ENCODE measurements at places on chromosomes 11 and 22.
A peak's percentile ranks its signal among the peaks of the same experiment; 100 is the strongest.

- DNase-seq: no peak
Observed at GRCh38 chr11:88295028-88295427, 42.5 kb downstream of the CTSC start.

GRCh38 chr11:3229673-3230630 is 2.3 kb downstream of the MRGPRE start:
- no peak for DNase-seq

DNA sequence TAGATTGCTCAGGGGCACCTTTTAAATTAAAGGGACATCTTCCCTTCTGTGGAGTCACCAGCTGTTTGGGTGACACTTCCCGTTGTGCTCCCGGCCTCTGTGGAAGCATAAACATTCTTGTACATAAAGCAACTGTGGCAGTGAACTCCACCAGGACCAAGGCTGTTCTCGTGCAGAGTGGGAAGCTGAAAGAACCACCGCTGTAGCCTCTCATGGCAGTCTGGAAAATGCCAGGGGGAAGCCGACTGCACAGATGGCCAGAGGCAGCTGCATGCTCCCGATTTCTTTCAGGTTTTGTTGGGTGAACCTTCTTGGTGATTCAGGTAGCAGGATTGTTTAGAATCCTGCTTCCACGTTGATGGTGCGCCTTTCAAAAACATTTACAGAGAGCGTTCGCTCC is 10.3 kb downstream of the UBASH3B start:
- no peak for DNase-seq

- DNase-seq: no peak
Observed at GRCh38 chr11:79291948-79292347, 148.9 kb downstream of the TENM4 start.

DNA sequence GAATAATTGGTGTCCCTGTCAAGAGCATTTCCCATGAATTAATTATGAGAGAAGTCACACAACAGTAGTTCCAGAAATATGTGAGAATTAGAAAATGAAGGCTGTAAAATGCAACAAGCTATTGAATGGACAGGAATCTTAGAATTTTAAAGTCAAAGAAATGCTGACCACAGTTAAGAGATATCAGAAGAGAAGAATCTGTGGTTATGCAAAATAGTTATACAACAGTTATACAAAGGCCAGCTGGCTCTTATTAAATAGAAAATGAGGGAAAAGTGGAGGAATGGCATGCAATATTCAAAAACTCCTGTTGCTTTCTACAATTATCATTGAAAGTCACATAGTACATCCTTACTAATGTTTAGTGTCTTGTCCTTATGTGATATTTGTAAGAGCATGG is 27.4 kb downstream of the CASP12 start:
- no peak for DNase-seq

DNA sequence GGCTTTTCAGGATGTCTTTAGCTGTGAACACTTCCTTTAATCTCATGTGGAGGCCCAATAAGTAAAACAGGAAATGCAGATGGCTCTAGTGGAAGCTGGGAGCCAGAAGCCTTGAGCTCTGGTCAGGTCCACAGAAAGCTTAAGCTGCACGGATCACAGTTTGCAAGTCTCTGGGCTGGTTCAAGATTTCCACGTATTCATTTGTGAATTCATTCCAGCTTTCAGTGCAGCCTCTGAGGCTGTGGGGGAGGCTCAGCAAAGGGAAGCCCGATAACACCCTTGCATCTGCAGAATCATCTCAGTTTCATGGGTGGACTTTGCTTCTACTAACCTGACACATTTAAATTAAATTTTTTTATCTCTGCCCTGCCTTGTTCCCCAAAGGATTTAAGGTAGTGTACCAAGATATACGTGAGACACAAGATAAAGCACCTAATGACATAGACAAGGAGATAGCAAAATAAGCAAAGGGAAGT is 65.6 kb downstream of the ISX start:
- DNase-seq: no peak

DNA sequence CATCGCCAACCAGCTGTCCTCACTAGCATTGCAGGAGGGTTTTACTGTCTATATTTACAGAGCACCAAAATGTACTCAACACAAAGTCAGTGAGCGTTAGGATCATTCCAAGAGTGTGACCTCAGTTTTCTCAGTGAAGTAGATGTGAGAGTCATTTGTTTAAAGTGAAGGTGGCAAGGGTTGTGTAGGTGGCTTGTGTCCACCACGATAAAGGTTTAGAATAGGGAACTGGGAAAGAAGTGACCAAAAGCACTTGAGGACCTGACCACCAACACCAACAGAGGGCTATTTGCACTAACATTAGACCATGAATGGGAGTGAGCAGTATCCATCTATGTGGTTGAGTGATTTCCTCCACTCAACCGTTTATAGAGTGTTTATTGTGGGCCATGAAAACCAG is 152.5 kb upstream of the POU2AF2 start:
- no peak for DNase-seq

GRCh38 chr22:36478966-36479365 is 2.5 kb downstream of the TXN2 start:
- DNase-seq: no peak

GRCh38 chr11:70688142-70688541 is 289.8 kb downstream of the CTTN start:
- no peak for DNase-seq

DNA sequence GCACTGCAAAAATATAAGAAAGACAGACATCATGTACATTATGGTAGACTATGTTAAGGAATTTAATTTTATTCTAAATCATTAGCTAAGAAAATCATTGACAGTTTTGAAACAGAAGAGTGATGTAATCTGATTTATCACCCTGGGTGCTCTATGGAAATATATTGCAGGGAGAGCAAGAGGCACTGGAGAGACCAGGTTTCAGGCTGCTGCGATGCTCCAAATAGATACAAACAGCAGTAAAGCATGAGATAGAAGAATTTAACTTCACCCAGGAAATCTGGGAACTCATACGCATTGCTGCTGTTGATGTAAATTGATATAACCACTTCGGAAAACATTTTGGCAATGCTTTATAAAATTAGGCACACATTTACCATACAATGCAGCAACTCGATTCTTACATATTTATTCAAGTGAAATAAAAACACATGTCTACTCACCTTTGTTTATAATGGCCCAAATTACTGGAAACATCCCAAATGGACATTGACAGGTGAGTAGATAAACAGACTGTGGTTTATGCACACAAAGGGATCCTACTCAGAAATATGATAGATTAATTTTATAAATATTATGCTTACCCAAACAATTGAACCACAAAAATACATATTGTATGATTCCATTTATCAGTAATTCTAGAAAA is 535.1 kb upstream of the CHORDC1 start:
- DNase-seq: no peak

- DNase-seq: no peak
Observed at GRCh38 chr11:1194231-1194976, 28.5 kb upstream of the MUC5B start.

- no peak for DNase-seq
Observed at GRCh38 chr22:44357296-44357965, 44.7 kb upstream of the SHISAL1 start.

GRCh38 chr22:38444783-38445182 is 10.2 kb downstream of the KCNJ4 start:
- DNase-seq: no peak

GRCh38 chr22:46458525-46458924 is 78.9 kb downstream of the CELSR1 start:
- DNase-seq: no peak

- DNase-seq: no peak
Observed at GRCh38 chr11:109961261-109961660, 131.9 kb upstream of the ZC3H12C start.

DNA sequence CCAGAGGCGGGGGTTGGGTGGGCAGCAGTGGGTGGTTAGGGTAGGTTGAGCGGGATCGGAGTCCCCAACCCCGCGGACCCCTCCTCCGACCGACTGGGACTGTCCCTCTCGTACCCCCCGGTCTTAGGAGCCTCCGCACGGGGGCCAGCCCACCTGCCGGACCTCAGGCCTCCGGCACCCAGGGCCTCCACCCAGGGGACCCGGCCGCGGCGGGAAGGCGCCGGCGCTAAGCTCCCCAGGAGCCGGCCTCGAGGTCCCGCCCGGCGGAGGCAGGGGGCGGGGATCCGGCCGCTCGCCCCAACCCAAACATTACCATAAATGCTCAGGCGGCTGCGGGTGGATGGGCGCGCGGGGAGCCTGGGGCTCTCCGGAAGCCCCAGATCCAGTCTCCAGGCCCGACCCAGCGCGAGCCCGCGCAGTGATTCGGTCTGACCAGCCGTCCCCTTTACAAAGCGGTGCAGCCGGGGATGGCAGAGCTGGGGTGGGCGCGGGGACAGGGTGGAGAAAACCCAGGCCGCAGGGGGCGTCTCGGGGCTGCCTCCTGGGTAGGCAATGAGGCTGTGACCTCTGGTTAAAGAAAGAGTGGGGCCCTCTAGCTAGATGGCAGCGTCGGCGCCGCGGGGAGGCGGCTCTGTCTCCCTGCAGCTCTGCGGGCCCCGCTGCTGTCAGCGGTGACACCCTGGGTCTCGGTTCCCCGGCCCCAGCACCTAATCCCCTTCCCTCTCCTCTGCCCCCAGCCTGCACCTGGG is 4.0 kb upstream of the MCAM start:
- peak; percentile 79 for DNase-seq

DNA sequence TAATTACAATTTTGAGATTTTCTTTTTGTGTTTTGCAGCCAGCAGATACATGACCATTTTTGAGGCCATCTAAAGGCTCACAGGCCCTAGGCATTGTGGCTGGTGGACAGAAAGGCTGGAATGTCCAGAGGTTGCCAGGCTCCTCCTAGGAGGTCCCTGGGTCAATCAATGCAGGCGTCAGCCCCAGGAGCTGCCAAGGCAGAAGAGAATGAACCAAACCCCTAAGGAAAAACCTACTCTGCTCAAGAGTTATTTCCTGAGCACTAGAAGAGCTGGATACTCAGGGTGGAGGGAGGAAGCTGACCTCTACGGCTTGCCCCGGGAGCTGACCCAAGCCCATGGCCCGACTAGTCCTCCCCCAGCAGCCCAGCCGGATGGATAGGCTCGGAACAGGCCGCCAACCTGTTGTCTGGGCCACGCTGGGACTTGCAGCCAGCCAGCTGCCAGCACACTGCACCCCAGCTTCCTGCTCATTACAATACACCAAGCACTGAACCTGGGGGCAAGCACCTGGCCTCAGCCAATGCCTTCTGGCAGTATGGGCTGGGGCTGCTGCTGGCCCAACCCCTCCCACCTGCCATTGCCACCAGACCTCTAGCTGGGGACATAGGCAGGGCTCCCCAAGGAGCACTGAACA is 5.7 kb upstream of the SCGB1A1 start:
- no peak for DNase-seq

DNA sequence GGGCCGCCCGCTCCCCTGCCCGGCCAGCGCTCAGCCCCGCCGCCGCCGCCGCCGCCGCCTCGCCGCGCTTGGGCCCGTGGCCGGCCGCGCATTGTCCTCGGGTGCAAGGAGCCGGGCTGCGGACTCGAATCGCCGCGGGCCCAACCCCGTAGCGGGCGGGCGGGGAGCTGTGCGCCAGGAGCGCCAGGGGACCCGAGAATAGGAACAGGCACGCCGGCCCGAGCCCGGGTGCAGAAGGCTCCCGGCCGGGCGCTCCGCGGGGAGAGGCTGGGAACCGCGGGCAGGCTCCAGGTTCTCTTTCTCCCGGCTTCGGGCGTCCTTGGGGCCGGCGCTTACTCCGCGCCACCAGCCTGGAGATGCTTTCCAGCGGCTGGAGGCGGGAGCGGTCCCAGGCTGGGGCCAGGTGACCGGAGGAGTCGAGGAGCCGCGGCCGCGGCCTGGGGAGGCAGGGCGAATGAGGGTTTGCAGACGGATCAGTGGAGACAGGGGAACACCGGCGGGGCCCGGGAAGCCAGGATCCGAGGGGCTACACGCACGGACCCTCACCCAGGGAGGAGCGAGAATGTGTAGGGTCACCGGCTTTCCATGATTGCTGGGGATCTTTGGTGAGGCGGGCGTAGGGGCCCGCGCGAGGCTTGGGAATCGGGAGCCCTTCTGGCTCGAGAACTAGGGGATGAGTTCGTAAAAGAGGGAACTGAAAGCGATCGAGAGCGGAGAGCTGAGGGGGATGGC is 726 bp downstream of the PKNOX2 start:
- DNase-seq: no peak

- no peak for DNase-seq
Observed at GRCh38 chr11:34134765-34135164, 29.3 kb downstream of the NAT10 start.

GRCh38 chr22:37566903-37567798 is 6.9 kb downstream of the CDC42EP1 start:
- DNase-seq: peak; percentile 93

DNA sequence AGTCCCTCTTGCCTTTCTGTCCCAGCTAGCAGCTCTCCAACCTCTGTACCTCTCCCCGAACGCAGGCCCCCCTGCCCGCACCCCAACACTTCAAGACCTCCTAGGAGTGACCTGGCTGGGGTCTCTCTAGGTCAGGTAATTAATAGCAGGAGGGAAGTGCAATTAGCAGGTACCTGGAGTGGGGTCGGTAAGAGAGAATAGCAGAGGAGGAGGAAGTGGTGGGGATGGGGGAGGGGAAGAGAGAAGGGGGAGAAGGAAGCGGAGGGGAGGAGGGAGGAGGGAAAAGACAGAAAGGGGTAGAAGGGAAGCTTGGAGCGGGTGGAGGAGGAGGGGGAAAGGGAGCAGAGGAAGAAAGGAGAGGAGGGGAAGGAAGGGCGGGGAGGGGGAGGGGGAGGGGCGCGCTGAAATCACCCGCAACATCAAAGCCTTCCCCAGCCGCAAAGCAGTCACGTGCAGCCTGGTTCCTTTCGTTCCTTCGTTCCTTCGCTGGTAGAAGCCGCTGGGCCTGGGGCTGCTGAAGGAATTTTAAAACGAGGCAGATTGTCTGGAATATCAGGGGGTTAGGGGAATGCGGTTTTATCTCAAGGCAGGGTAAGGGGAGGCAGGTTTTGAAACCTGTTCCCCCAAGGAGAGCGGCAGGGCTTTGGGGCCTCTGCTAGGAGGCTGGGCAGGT is 29.3 kb upstream of the TCF20 start:
- DNase-seq: peak; percentile 80

DNA sequence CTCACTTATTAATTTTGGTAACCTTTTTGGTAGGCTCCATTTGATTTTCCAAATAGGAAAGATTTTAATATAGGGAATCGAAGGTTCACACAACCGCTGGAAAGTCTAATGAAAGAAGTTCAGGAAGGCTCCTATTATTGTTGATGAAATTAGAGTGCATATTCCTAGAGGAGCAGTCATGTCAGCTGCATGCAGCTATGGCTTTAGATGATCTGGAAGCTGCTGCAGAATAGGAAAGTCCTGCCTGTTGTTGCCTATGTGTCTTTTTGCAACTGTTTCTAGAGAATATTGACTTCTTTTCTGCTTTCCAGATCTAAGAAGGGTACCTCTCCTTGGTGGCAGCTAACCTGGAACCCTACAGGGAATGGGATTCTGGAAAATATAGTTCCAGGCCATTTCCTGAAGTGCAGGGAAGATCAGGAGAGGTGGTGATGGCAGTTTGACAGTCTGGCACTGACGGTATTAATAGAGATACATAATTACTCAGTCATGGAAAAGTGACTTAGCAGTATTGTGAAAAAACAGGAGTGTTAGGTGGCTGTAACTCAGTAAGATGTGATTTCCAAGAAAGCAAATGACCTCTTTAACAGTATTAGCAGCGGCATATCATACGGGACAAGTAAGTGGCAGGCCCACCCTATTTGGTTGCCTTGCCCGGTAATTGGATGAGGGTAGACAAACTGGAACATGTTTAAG is 54.0 kb downstream of the TNRC6B start:
- no peak for DNase-seq

GRCh38 chr11:119691020-119691666 is 37.9 kb downstream of the NECTIN1 start:
- peak; percentile 46 for DNase-seq

- no peak for DNase-seq
Observed at GRCh38 chr11:13168271-13168670, 109.3 kb upstream of the BMAL1 start.
